ENCODE measurements at places on chromosomes 2 and 18.

GRCh38 chr2:218798767-218799504, 17.0 kb downstream of the CYP27A1 start:
- DNase-seq = no peak

DNA sequence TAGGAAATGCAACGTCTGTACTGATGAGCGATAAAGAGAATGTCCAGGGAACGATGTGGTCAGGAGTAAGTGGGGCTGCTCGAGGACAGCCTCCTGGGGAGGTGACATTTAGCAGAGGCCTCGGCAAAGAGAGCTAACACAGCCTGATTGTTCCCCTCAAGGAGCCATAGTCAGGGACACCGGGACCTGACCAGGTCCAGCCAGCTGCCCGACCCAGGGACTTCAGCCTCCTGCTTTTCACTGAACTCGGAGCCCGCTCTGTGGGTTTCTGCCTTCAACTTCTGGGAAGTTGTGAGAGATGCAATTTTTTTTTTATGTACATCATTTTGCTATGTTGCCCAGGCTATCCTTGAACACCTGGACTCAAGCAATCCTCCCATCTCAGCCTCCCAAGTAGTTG, 10.1 kb downstream of the NEU2 start:
- no peak for DNase-seq

DNA sequence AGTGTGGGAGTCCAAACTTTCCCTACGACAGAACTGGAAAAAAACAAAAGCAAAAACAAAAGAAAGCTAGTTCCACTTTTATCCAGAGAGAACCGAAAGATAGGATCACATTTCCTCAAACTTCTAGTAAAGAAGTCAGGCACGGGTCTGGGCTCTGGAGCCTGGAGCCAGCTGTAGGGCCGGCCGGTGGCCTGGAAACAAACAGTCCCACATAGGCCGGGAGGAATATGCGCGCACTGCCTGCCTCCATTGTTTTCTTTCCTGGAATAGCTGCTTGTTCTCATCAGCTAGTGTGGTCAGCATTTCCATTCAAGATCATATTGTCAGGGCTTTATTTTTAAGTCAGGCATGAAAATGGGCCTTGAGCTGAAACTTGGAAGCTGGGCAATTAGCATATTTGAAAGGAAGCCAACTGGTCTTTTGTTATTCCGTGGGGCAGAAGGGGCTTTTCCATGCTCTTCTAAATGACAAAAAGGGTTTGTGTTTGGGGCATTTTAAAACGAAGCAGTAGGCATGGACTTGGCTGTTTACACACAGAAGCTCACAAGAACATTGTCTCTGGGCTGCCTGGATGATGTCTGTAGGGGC, 58.7 kb upstream of the RFX8 start:
- DNase-seq = no peak

DNA sequence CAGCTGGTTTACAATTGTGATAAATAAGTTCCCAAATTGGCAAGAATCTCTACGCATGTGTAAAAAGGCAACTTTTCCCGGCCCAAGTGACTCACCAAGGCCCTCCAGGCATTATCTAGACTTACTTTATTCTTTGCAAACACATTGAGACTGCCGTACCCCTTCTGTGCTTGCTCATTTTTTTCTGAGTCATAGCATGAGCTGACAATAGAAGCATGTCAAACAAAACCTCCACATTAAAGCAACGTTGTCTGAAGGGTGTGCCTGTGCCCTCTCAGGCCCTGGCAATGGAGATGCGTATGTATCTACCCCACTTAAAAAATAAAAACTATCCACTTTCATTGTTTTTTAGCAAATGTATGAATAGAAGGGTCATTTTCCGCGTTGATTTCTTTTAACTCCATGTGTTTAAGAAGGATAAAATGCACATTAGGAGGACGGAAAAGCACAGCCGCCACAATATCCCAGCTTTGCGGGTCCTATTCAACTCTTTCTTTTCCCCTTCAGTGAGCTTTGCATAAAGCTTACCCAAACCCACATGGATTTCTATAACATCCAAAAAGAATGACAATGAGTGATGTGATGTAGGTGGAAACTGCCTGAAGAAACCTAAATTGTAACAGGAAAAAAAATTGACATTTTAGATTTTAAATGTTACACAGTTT, 298.2 kb downstream of the CDCA7 start:
- DNase-seq = no peak

GRCh38 chr18:28855989-28856388, 679.1 kb upstream of the CDH2 start:
- DNase-seq = no peak

DNA sequence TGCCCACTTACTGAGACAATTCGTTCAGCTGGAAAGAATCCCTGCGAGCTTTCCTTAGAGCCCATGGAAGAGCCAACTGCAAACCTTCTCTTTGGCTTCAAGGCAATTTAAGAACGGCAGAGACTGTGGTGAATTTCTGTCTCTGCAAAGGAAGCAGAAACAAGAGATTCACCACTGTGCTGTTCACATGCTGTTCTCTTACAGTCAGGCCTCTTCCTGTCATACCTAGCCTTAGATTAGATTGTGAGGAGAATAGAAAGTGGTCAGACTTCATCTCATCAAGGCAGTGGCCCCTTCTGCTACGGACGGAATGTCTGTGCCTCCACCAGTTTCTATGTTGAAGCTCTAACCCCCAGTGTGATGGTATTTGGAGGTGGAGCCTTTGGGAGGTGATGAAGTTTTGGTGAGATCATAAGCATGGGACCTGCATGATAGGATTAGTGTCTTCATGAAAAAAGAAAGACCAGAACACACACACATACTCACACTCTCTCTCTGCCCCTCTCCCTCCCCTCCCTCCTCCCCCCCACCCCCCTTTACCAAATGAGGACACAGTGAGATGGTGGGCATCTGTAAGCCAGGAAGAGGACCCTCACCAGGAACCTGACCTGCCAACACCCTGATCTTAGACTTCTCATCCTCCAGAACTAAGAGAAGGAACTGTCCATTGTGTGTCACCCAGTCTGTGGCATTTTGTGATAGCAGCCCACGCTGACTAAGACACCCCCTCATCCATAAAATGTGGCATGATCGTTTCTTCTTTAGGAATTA, 45.6 kb upstream of the NRP2 start:
- no peak for DNase-seq

DNA sequence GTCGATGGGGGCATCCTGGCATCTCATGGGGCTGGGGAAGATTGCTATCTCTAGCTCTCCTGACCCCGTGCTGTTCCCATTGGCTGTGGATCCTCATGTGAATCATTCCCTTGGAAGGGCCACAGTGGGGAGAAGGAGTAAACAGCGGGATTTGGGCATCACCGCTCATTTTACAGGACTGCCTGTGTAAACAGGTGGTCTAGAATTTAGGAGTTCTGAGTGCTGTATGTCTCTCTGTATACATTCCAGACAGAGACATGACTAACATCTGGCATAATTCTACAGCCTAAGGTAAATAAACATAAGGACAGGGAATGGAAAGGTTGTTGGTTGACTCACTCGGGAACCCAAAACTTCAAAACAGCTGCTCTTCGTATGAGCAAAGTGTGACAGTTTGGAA, 92.7 kb downstream of the COPS8 start:
- no peak for DNase-seq

DNA sequence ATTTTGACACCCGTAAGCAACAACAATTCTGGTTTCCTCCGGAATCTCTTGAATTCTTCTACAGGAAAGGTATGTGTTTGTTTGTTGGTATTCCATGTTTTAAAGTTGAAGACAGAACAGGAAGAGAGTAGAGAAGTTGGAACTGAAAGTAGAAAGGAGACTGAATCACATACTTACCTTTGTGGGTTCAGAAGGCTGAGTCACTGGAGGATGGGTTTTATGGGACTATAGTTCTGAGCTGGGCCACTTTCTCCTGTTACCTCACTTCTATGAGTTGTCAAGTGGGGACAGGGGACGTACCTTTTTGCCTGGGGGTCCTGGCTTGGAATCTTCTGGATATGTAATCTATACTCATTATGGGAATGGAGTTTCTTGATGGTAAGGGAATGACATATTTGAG, 40.9 kb downstream of the KDM3A start:
- DNase-seq = no peak

DNA sequence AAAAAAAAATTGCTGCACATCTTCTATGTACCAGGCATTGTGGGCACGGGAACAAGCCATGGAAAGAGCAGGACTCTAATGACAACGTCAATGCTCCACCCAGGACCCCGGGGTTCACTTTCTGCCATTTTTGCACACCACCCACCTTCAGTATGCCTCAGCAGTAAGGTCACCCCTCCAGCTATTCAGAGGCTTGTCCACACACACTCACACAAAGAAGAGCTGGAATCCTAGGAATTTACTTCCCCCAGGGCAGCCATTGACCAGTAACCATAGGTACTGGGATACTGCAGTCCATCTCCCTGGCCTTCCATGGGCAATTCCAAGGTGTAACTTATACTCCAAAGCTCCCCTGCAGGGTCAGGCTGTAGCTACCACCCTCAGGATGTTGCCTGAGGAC, 170.8 kb downstream of the SUCLG1 start:
- DNase-seq = no peak

GRCh38 chr2:85814802-85815550, 61.2 kb downstream of the ATOH8 start:
- DNase-seq = no peak

GRCh38 chr2:241052677-241053360, 49.3 kb downstream of the MTERF4 start:
- DNase-seq = no peak

DNA sequence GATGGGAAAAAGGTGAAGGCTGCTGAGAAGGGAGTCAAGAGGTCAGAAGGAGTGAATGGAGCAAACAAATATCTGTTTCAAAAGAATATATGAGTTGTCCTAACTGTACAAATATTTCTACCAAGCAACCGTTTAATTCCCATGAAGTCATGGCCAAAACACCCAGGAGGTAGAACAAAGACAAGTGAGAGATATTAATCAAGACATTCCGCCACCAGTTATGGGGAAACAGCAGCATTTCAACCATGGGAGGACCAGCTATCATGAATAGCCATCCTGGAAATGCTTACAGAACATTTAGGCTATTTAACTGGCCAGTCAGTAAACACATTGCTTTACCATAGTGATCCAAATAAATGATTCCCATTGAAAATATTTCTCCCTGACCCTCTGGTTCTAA, 396.3 kb downstream of the IRS1 start:
- no peak for DNase-seq

- DNase-seq = no peak
Observed at GRCh38 chr2:58427572-58428095, 186.5 kb upstream of the FANCL start.

GRCh38 chr2:225515033-225515432, 115.5 kb downstream of the NYAP2 start:
- DNase-seq = no peak

DNA sequence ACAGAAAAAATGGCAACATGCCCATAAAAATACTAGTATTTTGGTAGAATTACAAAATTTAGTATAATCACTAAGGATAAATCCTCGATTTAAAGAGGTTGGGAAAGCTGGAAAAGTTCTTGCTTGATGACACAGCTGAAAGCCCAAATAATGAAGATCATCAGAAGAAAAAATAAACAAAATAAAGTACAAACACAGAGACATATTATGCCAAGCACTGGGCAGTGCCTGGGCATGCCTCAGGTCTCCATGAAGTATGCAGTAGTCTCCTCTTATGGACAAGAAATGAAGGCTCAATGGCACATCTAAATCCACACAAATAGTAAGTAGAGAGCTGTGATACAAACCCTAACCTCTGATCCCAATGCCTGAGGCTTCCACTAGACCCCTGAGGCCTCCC, 57.7 kb downstream of the RNU4ATAC start:
- DNase-seq = no peak

- no peak for DNase-seq
Observed at GRCh38 chr2:7900593-7900992, 781.3 kb upstream of the ID2 start.

Measured in effector memory CD4-positive, alpha-beta T cell (primary cell).